Caki2 (cell line): ENCODE measurements at places on chromosomes 5 and 9. TPM values are rescaled to one million over a fixed set of nuclear protein-coding genes. Genes with fewer than 3 reads are reported as not detected.
A peak's percentile ranks its signal among the peaks of the same experiment; 100 is the strongest.

- no peak for DNase-seq
Measured at GRCh38 chr9:133249337-133249736, 25.7 kb downstream of the ABO start.

GRCh38 chr9:111891910-111892499, 4.6 kb upstream of the UGCG start:
- DNase-seq: peak; percentile 73

GRCh38 chr9:132575005-132575609, 7.3 kb upstream of the BARHL1 start:
- DNase-seq: peak; percentile 58

DNA sequence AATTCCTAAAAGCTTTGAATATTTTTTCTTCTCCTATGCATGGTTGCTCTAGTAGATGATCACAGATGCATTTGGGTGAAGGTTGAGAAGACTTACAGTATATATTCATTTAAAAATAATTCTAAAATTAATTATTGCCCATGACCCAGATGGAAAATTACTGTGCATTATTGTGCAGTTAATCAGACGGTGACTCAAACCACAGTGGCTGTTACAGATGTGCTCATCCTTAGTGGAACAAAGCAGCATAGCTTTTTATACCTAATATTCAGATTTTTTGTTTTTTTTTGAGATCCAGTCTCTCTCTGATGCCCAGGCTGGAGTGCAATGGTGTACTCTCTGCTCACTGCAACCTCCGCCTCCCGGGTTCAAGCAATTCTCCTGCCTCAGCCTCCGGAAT, 10.7 kb downstream of the OR2V1 start:
- peak; percentile 54 for DNase-seq

Gene CER1
- not detected in 2 replicates for total RNA-seq

DNA sequence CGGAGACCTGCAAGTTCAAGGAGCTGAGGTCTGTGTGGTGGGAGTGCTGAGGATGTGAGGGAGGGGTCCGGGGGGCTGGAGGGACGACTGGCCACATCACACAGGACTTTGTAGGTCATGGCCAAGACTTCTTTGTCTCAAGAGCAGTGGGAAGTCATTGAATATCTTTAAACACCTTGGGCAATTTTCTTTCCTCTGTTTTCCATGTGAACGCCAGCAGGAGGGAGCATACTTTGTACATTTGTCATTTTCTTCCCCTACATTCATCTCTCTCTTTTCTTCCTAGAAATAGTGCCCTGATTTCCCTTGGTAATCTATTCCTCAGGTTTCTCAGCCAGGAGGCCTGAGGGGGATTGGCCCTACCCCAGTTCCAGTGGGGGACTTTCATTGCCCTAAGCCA, 153.7 kb upstream of the MSX2 start:
- no peak for DNase-seq

DNA sequence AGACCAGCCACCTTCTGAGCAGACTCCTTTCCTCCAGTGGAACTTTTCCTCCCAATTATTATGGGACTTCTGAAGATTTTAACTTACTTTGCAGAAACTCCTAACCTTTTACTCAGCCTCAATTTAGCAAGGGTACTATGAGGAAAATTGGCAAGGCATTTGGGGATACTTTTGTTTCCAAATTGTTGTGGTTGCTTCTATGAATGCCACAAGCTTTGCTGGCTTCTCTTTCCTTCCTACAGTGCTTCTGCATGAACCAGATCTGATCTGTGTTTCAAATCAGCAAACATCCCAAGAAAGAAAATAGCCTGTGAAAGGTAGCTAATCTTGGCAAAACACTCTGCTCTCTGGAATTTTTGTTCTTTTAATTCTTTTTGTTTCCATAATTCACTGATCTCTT, 57.3 kb upstream of the TAF11L2 start:
- no peak for DNase-seq

DNA sequence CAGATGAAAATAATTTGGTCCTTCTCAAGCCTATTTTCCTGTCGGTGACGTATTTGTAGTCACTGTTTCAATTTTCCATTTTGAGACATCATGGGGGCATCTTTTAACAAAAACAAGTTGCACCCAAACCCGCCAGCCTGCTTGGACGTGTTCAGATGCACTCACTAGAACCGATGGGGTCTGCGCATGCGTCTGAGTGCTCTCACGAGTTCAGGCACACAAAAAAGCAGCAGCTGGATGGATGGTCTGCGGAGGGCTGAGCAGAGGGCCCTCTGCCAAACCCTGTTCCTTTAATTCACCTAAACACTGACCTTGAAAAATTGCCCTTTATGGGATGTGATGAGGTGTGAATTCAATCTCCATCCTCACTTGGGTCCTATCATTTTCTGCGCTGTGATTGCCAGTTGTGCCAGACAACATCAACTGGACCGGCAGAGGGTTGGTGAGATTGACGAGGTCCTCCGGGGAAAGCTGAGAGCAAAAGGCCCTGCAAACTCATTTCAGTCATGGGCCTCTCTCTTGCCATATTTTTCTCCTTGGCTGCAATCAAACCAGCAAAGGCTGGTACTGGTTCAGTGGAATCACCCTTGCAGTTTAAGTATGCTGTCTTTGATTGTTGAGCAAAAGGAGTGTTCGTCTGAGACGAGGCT, 251.9 kb downstream of the NFIB start:
- DNase-seq: no peak

DNA sequence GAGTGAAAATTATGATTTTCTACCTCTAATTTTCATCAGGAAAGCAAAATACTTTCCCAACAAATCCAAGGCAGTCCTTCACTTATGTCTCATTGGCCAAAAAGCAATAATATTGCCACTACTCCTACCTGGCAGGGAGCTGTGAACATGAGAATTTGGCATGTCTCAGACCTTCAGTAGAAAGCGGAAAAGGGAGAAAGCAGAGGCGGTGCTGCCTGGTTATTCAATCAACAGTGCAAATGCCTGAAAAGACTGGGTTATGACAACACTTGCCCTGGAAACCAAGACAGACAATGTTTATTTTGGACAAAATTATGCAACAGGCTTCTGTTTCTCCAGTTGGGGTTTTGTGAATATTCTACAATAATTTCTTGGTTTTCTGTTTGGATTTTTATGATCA, 194.4 kb downstream of the TAF11L14 start:
- no peak for DNase-seq

Gene ARL14EPL
- total RNA-seq: 0.34 TPM in 1 of 2 replicates, not detected in the other

DNA sequence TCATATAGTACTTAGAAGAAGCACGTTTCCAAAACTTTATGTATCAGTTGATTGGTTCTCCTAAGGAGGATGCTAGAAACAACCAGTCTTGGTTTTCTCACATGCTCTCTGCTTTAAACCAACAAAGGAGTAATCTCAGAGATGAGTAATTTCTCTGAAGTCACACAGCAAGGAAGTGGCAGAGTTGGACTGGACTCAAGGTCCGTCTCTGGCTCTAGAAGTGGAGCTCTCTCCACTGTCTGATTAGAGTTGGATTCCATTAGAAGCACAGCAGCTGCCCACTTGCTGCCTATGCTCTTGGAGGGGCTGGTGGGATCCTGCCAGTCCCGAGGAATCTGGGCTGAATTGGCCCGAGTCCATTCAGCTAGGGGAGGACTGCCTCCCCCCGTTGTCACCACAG, 21.0 kb downstream of the RALGPS1 start:
- DNase-seq: no peak
